ENCODE measurements at places on chromosomes 6 and 20.

DNA sequence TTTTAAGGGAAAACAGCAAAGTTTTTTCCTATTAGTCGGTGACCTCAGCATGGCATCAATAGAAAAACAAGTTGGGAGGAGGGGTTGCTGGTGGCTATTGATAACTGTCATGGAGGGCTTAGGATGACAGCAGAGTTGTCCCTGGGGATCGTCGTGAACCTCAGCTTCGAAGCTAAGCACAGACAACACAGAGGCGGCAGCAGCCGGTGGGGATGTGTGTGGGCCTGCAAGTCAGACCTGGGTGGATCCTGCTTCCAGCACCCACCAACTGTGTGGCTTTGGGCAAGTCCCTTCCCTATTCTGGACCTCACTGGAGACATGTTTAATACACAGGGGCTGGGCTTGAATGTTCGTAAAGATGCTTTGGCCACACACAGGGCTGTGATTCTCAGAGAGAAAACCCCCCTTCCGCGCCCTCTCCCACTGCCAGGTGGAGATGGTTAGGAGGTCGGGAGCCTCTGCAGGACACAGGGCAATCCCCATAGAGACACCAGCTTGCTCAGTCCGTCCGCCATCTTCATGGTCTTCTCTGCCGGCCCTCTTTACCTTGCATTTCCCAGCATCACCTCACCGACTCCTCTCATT is 83.1 kb upstream of the TOX2 start:
- DNase-seq, result no peak

GRCh38 chr20:32516583-32517517 is 68.3 kb downstream of the NOL4L start:
- no peak for DNase-seq

DNA sequence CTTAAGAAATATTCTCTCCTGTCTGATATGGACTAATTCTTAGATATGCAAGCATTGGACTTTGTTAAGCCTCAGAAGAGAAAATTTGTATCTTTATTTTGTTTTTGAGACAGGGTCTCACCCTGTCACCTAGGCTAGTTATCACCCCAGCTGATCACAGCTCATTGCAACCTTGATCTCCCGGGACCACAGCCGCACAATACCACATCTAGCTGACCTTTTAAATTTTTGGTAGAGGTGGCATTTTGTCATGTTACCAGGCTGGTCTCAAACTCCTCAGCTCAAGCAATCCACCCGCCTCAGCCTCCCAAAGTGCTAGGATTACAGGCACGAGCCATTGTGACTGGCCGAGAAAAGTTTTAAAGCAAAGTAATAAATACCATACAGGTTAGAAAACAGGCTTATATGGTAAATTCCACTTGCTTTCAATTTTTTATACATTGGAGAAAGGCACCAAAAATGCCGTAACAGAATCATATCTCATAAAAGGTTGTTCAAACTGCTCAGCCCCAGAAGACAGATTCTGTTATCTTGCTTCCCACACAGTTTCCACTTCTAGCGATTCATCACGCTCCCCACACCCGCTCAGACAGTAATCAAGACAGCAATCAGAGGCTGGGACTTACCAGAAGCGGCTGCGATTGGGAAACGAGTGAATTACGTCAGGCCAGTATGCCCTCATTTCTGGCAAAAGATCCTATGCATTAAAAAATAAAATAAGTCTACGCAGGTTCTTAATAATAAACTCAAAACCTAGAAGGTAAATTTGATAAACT is 13.8 kb downstream of the RNASET2 start:
- DNase-seq, result peak; percentile 64

DNA sequence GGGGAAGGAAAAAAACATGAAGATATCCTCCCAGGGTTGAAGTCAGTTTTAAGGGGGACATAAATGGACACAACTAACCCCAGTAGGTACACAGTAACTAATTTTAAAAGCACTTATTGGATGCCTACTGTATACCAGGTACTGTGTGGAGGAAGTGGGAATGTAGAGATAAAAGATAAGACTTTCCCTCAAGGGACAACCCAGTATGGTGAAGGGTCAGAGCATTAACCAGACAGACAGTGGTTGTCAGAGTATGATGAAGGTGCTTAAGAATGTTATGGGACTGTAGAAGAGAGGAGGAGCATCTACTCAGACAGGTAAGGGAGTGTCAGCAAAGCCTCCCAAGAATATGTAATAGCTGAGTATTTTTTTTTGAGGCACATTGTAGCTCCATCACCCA is 906 bp downstream of the ABCF1 start:
- no peak for DNase-seq

DNA sequence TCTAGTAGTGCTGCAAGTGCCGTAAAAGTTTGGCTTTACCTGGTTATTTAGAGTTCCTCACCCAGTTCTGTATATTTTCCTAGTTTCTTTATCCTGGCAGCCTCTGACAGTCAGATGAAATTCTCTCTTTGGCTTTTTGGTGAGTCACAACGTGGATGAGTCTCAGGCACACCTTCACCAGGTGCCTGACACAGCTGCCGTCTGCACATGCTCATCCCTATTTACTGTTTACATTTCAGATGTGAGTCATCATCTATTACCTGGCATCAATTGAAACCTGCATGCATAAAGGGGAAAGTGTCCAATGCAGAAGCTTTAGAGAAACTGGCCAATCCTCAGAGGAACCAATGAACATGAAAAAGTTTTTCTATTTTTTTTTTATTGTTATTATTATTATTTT is 33.3 kb upstream of the ADGRF4 start:
- DNase-seq, result no peak

DNA sequence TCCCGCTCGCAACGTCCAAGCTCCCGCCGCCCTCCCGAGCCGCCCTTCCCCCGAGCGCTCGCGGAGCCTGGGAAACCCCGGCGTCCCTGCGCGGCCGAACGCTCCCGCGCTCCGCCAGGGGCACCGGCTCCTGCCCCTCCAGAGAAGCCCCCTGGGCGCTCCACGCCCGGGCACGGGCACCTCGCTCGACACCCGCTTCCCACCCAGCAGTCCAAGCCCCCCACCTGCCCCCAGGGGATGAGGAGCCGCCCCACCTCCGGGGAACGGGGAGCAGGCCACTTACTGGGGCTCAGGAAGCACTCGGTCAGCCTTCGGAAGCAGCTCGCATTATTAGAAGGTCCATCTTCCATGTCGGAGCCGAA is 1.4 kb downstream of the PDE10A start:
- no peak for DNase-seq

- DNase-seq, result no peak
Observed at GRCh38 chr6:109024784-109025183, 69.9 kb downstream of the SESN1 start.

DNA sequence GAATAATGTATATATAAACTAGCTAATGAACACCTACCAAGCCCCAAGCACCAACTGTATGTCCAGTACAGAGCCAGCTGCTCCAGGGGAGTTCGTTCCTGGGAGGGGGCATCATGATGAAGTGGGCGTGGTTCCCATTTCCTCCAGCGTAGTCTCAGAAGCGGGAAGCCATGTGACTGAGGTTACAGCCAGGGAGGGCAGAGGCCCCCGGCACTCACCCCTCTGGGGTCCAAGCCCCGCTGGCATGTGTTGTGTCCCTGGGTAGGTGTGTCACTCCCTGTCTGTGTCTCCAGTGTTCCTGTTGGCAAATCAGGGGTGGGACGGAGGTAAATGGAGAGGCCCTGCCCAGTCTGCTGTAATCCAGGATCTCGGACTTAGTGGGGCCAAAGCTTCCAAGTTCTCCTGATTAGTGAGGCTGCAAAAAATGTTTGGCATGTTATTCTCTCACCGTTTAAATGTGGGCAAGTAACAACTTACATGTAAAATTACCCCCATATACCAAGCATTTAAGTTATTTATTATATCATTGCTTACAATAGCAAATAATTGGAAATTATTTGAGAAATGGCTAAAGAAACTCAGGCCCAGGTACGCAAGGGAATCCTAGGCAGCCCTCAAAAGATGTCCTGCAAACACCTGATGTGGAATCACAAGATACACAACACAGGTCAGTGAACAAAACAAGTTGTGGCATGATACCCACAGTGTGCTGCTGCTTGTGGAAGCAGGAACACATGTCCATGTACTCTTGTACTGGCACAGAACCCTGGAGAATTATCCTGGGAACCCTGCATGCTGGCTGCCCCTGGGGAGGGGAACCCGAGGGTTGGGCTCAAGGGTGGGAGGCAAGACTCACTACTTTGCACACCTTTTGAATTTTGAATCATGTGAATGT is 22.2 kb downstream of the FAM110A start:
- DNase-seq, result no peak

DNA sequence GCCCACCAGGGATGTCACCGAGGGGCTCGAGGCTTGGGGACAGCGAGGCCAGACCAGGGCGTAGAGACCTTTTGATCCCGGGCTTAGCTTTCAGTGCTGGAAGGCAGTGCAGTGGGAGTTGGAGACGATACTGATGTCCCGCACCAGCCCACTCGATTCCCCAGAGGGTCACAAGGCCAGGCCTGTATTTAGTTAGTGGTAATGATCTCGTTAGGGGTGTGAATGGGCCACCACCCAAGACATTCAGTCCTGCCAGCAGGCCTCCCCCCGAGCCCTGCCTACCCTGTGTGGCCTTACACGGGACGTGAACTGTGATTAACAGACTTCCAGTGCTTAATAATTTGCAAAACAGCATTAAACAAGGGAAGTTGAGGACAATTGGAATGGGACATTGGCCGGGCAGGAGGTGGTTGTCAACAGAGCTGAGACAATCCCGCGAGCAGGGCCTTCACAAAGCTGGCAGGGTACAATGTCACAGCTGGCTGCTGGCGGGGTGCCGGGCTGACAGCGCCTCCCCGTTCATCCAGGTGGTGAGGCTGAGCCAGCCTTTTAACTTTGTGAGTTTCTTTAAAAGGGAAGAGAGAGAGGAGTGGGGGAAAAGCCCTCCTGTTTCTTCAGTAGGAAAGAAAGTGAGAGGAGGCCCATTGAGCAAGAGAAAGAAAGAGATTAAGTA is 175.3 kb upstream of the RALGAPA2 start:
- DNase-seq, result no peak

DNA sequence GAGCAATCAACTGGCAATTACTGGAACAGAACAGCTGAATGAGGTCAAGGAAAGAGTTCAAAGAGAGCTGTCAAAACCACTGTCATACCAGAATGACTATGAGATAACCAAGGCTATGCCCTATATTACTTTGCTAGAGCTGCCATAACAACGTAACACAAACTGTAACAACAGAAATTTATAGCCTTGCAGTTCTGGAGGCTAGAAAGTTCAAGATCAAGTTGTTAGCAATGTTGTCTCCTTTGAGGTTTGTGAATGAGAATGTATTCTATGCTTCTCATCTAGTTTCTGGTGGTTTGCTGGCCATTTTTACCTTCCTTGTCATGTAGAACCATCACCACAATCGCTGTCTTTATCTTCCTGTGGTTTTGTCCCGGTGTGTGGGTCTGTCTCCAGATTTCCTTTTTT is 1323.0 kb upstream of the GJE1 start:
- no peak for DNase-seq

DNA sequence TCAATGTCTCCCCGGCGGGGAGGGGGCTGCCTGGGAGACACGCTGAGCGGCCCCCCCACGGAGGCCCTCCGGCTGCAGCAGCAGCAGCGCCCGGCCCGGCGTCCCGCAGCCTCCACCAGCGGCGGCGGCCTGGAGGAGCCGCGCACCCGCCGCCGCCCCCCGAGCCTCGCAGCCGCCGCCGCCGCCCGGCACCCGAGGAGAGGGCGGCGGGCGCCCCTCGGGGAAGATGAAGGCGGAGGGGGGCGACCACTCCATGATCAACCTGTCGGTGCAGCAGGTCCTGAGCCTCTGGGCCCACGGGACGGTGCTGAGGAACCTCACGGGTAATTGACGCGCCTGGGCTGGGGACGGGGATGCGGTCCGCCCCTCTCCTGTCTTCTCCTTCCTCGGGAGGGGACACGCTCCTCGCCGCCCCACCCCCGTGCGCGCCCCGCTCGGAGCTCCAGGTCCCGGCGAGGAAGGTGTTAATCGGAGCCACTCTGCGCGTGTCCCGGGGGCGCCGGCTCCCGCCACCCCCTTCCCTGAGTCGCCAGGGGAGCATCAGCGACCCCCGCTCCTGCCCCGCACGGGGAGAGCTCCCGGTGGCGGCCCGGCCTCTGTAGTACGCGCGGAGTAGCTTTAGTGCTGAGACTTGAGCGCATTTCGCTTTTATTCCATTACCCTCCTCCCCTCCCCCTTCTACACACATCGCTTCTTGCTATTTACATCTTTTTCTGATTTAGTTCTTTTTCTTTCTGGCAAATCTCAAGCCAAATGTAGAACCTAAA is 686 bp downstream of the TMEM170B start:
- DNase-seq, result no peak

DNA sequence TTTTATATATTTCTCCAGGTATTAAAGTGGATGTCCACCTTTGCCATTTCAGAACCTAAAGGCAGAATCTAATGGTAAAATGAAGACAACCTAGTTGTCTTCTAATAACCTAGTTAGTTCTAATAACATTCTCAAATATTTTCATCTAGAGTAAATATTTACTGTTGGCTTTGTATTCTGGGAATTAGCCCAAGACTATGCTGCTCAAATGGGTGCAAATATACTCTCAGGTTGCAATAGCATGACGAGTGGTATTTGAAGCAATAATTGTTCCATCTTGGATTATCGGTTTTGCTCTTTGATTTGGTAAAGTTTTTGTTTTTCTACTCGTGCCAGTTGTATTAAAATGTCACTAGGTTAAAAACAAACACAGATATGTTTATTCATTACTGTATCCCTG is 21.0 kb upstream of the RSPH4A start:
- no peak for DNase-seq

DNA sequence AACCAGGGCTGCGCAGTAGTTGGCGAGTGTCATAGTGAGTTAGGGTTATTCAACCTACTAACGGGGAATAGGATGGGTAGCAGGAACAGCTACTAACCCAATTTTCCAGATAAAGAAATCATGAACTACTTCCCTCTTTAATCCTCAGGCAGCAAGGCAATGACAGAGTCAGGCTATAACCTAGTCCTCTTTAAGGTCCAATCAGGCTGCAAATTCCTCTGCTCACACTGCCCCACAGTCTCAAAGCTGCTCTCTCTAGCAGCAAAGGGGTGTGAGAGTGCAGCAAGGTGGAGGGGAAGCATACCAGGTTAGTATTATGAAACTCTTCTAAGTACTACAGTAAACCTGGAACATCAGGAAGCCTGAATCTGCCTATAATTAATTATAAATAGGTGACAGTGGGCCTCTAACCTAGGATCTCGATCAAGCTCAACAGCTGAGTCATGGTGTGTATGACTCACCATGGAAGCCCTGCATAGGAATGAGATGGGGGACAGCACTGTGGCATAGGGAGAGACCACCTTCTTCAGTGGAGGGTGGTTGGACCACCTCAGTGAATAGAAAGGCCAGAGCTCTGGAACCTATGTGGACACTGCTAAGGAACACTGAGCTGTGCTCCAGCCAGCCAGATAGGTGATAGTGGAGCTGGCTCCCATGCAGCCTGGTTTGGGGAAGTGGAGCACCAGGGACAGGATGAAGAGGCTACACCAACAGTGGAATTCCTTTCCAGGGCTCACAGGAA is 7.9 kb downstream of the PEX6 start:
- DNase-seq, result no peak

- no peak for DNase-seq
Observed at GRCh38 chr20:13671916-13672378, 33.2 kb upstream of the TASP1 start.

DNA sequence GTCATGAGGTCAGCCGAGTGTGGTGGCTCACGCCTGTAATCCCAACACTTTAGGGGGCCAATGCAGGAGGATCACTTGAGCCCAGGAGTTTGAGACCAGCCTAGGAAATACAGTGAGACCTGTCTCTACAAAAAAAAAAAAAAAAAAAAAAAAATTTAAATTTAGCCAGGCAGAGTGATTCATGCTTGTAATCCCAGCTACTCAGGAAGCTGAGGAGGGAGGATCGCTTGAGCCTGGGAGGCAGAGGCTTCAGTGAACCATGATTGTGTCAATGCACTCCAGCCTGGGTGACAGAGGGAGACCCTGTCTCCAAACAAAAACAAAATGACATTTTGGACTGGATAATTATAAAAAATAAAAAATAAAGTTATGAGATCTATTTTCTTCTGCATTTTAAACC is 56.2 kb downstream of the ADGRF1 start:
- DNase-seq, result no peak
